ENCODE measurements at places on chromosomes 5 and 9.

GRCh38 chr9:13089666-13090065 is 189.8 kb downstream of the MPDZ start:
- DNase-seq, result no peak

DNA sequence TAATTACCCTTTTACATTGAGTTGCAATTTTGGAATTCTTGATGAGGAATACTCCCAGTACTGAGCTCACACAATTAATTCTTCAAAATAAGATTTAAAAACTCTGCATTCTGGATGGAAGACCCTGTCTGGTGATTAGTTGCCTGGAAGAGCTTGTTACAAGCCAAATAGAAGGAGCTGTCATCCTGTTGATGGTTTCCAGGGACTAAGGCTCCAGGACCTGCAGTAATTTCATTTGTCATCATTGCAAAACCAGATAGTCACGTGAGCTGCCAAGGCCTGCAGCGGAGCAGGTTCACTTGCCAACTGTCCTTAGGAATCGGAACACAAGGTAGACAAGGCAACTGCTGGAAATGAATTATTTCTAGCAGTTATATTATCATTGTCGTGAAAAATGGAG is 597.7 kb downstream of the CCDC171 start:
- no peak for DNase-seq

GRCh38 chr9:118003240-118003639 is 299.0 kb downstream of the TLR4 start:
- no peak for DNase-seq

- no peak for DNase-seq
Observed at GRCh38 chr5:179411161-179411841, 66.0 kb upstream of the ADAMTS2 start.

DNA sequence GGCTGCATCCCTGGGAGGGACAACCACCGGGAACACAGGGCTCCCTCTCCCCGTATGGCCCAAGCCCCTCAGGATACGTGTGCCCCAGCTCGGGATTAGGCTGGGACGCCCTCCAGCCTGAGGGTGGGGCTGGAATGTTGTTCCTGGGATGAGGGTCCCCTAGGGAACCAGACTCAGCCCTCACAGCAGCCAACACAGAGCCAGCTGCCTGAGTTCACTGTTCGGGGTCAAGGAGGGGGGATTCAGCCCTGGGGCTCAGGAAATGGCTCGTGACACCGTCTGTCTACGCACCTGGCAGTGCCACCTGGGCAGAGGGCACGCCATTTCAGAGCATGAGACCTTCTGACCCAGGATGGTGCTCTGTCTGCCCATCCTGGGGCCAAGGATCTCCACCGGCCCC is 8.9 kb downstream of the RNF44 start:
- DNase-seq, result no peak

GRCh38 chr5:15995341-15996052 is 184.1 kb downstream of the MARCHF11 start:
- no peak for DNase-seq

DNA sequence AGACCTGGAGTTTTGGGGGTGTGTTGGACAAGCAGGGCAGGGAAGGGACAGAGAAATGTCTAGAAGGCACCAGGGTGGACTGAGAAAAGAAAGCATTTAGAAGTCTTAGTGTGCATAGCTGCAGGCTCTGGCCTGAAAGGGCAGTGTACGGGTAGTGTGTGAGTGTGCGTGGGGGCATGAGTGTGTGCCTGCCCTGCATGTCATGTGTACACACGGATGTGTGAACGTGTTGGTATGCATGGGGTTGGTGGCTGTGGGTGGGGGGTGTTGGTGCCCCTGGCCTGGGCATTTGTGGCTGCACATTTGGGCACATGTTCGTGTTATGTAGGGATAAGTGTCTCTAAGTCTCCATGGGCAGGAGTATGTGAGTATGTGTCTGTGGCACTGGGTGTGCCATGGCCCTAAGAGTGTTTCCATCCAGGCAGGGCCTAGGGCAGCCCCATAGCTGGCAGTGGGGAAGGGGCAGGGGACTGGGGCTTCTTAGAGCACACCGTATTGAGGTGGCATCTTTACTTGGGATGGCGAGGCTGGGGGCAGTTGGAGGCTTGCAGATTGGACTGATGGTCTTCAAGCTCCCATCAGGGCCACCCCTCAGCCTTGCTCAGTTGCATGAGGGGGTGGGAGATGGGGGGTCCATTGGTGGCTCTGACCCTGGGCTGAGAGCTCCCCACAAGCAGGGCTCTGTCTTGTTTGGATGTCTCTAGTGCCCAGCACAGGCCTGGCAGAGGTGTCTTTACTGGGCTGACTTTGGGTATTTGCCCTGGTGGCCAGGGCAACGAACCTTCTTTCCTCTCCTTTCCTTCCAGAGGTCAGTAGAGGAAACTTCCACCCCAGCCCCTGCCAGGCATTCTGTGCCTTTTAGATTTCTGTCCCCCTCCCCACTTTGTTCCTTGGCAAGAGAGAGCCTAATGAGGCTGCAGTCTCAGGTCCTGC is 15.0 kb downstream of the PSD2 start:
- DNase-seq, result no peak

DNA sequence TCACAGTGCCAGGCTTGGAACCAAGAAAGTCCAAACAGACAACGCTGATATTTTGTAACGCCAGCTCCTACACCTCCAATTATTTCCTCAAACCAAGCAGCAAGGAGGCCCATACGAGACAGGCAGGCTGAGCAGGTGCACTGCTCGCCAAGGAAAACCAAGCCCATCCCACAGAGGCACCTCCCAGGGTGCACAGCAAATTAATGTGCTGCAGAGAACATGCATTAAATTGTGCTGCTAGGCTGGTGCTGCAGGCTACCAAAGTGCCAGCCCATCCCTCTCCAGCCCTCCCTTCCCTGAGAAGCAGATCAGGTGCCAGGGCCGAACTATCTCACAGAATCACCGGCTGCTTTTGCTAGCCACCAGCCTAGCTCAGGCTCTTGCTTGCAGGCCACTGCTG is 137.8 kb downstream of the PAX5 start:
- no peak for DNase-seq

DNA sequence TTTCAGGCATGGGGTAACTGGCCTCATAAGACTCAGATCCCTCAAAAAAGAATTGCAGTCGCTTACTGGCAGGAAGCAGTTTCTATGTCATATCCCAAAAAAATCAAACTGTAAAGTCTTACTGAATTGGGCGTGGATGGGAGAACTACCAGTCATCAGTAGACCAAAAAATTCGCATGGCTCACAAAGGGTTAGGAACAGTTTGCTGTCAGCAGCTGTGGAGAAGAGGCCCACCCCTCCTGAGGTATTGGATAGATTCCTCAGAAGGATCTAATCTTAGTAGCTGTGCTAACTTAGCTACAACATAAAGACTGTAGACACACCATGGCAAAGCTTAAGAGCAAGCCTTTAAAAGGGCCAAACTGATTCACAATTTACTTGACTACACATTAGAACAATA is 478.3 kb upstream of the FTMT start:
- DNase-seq, result no peak

DNA sequence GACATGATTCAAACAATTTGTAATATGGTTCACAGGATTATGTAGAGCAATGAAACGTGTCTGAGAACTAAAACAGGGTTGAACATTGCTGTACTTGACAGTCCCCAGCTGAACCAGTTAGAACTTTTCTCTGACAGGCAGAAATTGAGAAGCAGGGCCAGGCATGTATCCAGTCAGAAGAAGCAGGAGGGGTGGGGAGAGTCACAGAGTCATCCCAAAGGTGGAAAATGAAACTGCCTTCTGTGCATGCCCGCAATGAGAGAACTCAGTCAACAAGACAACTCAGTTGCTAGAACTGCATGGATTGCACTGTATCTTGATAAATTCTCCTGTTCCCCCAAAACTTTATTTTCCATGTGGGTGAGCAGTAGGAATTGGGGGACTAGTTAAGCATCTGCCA is 72.9 kb upstream of the PRLR start:
- DNase-seq, result no peak

- DNase-seq, result peak; percentile 87
Observed at GRCh38 chr5:142324871-142325724, at the start of gene SPRY4. Gene SPRY4, minus strand, starts transcription at chr5:142325021. Its CDS starts 9,913 bp downstream, at chr5:142315108.

DNA sequence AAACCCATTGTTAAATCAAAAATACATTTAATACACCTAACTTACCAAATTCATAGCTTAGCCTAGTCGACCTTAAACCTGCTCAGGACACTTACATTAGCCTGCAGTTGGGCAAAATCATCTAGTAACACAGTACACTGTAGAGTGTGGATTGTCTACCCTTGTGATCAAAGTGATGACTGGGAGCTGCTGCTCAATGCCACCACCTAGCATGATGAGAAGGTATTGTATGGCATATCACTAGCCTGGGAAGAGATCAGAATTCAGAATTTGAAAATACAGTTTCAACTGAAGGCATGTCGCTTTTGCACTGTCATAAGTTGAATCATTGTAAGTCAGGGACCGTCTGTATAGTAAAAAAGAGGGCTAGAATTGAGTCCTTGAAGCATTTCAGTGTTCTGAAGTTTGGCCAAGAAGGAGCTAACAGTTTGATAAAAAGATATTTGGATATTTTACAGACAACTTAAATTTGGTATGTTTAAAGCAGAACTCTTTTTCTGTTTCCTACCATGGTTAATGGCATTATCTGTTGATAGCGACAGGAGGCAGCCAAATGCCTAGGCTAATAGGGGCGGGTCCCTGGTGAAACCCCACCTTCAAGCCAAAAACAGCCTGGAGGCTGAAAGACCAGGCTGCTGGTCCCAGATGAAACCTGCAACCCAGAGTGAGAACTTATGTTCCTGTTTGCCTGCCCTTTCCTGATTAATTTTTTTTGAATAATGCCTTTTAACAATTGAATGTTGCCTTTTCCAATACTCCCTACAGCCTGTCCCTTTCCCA is 23.0 kb downstream of the SMIM15 start:
- DNase-seq, result no peak

GRCh38 chr9:101465326-101465915 is 29.8 kb upstream of the ALDOB start:
- no peak for DNase-seq

GRCh38 chr9:109604781-109605180 is 106.7 kb upstream of the PTPN3 start:
- no peak for DNase-seq

- DNase-seq, result no peak
Observed at GRCh38 chr9:88013607-88014006, 39.3 kb upstream of the CDK20 start.

DNA sequence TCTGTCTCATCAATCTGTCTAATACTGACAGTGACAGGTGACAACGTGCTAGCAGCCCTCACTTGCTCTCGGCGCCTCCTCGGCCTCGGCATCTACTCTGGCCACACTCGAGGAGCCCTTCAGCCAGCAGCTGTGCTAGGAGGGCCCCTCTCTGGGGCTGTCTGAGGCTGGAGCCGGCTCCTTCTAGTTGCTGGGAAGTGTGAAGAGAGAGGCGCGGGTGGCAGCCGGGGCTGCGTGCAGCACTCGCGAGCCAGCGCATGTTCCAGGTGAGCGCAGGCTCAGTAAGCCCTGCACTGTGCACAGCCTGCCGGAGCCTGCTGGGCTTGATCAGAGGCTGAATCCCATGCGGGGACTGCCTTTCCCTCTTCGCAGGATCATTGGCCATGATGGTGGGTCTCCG is 330.7 kb downstream of the CDH10 start:
- no peak for DNase-seq

DNA sequence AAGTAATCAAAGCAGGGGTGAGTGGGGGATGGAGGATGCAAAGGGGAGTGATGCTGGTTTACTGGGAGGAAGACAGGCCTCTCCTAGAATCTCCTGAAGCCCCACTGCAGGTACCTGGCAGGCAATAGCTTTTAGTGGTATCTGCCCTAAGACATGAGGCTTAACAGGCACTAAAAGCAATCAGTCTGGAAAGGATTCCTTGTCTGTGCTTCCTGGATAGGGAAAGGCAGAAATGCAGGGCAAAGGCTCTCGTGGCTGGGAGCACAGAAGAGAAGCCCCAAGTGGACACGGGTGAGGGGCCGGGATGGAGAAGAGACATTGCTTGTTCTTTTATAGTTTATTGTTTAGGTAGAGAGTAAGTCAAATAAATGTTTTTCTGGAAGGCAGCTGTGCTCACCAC is 40.1 kb downstream of the CCNJL start:
- DNase-seq, result no peak

DNA sequence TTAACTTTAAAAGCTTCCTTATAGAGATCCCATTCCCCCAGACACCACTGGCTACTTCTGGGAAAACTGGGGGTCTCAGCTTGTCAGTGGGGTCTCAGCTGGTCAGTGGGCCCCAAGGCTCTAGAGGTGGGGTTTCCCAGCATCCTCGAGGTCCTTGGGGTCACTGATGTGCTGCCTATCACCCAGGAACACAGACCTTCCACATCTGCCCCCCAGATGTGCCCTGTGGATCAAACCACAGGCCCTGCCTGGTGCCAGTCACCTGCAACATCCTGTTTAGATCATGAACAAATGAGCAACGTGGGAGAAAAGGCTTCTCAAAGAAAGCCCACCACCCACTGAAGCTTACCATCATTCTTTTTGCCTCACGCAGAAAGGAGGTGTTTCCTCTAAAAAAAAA is 165.6 kb upstream of the FSTL4 start:
- no peak for DNase-seq

DNA sequence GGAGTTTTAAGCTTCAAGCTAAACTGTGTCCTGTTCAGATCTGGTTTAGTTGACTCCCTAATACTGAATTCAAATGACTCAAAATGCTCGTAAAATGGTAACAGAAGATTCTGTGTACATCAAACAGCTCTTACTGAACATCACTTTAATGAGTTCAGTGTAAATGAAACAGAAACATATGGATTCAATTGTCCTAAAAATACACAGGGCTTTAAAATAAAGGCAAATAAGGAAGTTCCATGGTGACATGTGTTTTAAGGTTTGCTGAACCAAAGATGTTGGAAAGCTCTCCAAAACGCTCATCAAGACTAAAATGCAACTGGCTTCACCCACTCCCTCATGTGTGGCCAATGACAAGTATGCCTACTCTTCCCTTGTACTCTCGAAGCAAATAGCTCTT is 340.0 kb upstream of the PIK3R1 start:
- DNase-seq, result no peak

GRCh38 chr9:93588641-93589609 is 12.5 kb downstream of the PHF2 start:
- no peak for DNase-seq

DNA sequence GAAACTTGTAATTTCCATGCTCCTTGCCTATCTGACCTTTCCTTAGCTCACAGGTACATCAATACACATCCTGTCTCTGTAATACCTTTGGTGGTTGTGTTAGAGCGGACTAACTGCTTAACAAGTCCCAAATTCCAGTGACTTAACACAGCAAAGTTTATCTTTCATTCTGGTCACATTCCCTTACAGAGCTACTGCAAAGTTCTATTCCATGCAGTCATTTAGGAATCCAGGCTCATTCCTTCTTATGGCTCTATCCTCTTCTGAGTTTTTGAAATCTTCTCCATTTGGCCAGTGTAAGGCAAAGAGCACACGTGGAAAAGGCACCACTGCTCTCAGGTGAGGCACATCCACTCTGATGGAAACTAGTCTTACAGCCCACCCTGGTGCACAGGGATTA is 238.6 kb upstream of the ANKRD55 start:
- no peak for DNase-seq
